ENCODE measurements at places on chromosomes 11 and 22.

DNA sequence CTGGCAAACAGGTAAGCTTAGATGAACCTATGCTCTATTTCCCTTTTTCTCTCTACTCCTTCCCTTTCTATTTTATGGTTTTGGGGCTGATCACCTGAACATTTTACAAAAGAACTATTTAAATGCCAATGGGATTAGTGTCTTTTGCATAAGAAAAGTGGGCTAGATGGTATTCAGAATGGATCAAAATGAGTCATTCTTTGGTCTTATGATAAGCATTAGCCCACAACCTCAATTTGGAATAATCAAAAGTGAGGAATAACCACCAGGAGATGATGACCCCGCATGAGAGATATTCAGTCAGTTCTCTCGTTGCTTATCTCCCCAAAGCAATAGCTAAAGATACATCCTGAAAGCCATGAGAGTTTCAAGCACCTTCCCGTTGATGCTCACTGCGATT, 399.0 kb upstream of the CADM1 start:
- H3K4me1 ChIP-seq = no peaks in the 10 kb centered on the region
- no peak for DNase-seq
- H3K4me3 ChIP-seq = no peak overlapping the region
- no peak overlapping the region for H3K27ac ChIP-seq

DNA sequence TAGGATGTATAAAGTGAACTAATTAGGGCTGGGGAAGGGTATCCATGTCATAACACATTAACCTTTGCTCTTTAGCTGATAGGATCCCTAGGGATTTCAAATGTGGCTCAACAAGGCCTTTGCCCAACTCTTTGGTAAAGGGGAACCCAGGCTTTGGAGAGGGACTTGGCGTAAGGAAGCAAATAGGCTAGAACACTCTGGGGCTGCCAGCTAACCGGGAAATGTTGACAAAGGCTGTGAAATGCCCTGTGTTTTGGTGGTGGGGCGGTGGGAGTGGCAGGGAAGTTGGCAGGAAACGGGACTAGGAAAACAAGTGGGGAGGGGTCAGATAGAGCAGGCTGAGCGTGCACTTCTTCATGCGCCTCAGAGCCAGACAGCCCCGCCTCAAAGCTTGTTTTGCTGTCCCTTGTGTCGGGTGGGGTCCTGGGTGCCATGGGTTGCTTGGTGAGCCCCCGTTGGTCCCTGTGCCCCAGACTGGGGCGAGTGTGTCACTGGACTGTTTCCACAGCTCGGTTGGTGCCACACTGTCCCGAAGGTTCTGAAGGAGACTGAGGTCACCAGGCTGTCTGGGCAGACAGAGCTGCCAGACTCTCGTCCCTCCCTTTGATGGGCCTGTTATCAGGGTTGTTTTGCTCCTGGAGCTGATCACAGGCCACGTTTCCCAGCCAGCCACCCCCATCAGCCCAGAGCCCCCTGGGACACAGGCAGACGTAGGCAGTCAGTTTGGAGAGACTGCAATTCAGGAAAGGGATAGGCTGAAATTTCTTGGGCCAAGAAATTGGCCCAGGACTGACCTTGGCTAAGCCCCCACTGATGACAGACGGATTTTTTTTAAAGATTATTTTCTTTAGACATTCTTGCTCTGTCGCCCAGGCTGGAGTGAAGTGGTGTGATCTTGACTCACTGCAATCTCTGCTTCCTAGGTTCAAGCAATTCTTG, 19.6 kb downstream of the KCTD21 start:
- H3K36me3 ChIP-seq = no peaks in the 10 kb centered on the region
- peak; percentile 75 for DNase-seq
- H3K4me3 ChIP-seq = no peak overlapping the region
- H3K27ac ChIP-seq = peak overlapping the region; percentile 61
- H3K27me3 ChIP-seq = no peaks in the 10 kb centered on the region

- no peak for DNase-seq
- H3K4me3 ChIP-seq = no peak overlapping the region
- H3K27ac ChIP-seq = no peak overlapping the region
- no peaks in the 10 kb centered on the region for H3K27me3 ChIP-seq
Observed at GRCh38 chr11:69113646-69114340, 41.9 kb upstream of the SMIM38 start.

- peak overlapping the region; percentile 42 for H3K27ac ChIP-seq
- H3K27me3 ChIP-seq = no peaks in the 10 kb centered on the region
- peaks cover 15% of the 10 kb centered on the region for H3K36me3 ChIP-seq
- no peak for DNase-seq
Observed at GRCh38 chr22:20946080-20946986, 20.7 kb upstream of the AIFM3 start.

- no peak for DNase-seq
- peaks cover 9% of the 10 kb centered on the region for H3K4me1 ChIP-seq
- H3K36me3 ChIP-seq = no peaks in the 10 kb centered on the region
- no peak overlapping the region for H3K27ac ChIP-seq
- H3K4me3 ChIP-seq = no peak overlapping the region
Observed at GRCh38 chr11:110124605-110125004, 31.4 kb downstream of the ZC3H12C start.

- H3K4me1 ChIP-seq = no peaks in the 10 kb centered on the region
- no peaks in the 10 kb centered on the region for H3K36me3 ChIP-seq
- no peak overlapping the region for H3K27ac ChIP-seq
- no peaks in the 10 kb centered on the region for H3K27me3 ChIP-seq
- H3K4me3 ChIP-seq = no peak overlapping the region
Observed at GRCh38 chr11:76592025-76592914, 78.3 kb downstream of the LRRC32 start.

GRCh38 chr11:77065878-77066228, 918 bp upstream of the CAPN5 start:
- no peaks in the 10 kb centered on the region for H3K27me3 ChIP-seq
- H3K4me3 ChIP-seq = peak overlapping the region; percentile 81
- DNase-seq = no peak
- H3K4me1 ChIP-seq = peaks cover 33% of the 10 kb centered on the region
- peak overlapping the region; percentile 94 for H3K27ac ChIP-seq

DNA sequence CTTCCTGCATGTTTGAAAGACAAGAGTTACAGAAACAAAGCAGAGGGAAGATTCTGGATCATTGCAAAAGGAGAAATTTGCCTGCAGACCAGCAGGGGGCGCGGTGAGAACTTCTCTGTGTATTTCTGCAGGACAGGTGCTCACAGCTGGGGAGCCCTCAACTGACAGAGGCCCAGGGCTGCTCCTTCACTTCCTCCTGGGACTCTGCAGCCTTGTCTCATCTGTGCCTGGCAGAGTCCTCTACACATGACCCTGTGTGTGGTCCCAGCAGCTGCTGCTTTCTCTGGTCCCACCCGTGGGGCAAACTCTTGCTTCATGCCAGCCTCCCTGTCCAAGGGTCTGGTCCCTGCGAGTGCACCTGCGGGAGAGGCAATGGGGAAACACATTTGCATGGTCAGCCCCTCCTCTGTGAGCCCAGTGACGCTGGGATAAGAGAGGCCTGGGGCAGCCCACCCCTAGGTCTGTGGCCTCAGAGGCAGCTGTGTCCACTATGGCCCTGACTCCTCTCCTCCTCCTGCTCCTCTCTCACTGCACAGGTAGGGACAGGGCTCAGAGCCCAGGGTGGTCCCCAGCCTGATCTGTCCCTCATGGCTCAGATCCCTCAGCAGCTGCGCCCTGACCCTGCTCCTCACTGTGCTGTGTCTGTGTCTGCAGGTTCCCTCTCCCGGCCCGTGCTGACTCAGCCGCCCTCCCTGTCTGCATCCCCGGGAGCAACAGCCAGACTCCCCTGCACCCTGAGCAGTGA, 43.2 kb upstream of the VPREB1 start:
- no peak overlapping the region for H3K27ac ChIP-seq
- no peaks in the 10 kb centered on the region for H3K4me1 ChIP-seq
- no peaks in the 10 kb centered on the region for H3K36me3 ChIP-seq
- H3K4me3 ChIP-seq = no peak overlapping the region
- DNase-seq = peak; percentile 63

DNA sequence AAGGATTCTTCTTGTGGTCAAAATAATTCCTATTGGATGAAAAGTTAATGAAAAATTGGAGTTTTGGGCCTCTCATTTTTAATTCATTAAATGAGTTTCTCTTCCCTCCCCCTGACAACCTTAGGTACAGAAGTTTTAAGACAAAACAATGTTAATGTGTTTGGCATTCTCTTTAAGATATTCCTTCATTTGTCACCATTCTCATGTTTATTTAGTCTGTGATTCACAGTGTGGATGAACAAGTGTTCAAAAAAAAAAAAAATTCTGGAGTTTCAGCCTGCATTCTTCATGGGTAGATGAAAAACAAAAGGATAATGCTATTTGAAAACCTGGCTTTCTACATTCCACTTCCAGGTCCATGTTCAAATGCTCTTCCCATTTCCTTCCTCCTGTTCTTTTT, 172.6 kb upstream of the LUZP2 start:
- no peak overlapping the region for H3K4me3 ChIP-seq
- no peaks in the 10 kb centered on the region for H3K27me3 ChIP-seq
- no peaks in the 10 kb centered on the region for H3K36me3 ChIP-seq
- no peaks in the 10 kb centered on the region for H3K4me1 ChIP-seq
- H3K27ac ChIP-seq = no peak overlapping the region

DNA sequence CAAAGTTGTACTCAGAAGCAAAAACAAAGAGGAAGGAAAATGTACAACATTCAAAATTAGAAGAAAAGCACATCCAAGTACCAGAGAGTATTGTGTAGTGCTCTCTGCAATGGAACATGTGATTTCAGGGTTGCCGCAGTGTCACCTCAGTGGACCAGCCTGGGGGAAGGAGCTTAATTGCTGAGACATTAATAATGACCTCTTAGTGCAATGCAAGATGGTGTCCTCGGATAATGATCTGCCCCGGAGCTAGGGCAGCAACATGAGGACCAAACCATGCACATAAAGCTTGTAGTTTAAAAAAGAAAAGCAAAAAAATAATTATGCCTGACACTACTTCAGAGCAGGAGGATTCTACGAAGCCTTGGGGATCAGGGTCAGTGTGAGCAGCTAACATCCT, 11.3 kb upstream of the JHY start:
- H3K27me3 ChIP-seq = no peaks in the 10 kb centered on the region
- peak; percentile 37 for DNase-seq
- no peak overlapping the region for H3K4me3 ChIP-seq
- H3K36me3 ChIP-seq = no peaks in the 10 kb centered on the region
- H3K27ac ChIP-seq = no peak overlapping the region

GRCh38 chr11:134560566-134561330, 148.7 kb upstream of the B3GAT1 start:
- peak; percentile 42 for DNase-seq
- no peak overlapping the region for H3K4me3 ChIP-seq

GRCh38 chr11:133834682-133835592, 10.4 kb downstream of the SPATA19 start:
- H3K36me3 ChIP-seq = no peaks in the 10 kb centered on the region
- peak; percentile 79 for DNase-seq
- H3K4me1 ChIP-seq = no peaks in the 10 kb centered on the region
- no peaks in the 10 kb centered on the region for H3K27me3 ChIP-seq
- no peak overlapping the region for H3K27ac ChIP-seq

- DNase-seq = no peak
- H3K27me3 ChIP-seq = no peaks in the 10 kb centered on the region
- H3K36me3 ChIP-seq = no peaks in the 10 kb centered on the region
Observed at GRCh38 chr11:47854667-47855066, 6.5 kb upstream of the NUP160 start.

DNA sequence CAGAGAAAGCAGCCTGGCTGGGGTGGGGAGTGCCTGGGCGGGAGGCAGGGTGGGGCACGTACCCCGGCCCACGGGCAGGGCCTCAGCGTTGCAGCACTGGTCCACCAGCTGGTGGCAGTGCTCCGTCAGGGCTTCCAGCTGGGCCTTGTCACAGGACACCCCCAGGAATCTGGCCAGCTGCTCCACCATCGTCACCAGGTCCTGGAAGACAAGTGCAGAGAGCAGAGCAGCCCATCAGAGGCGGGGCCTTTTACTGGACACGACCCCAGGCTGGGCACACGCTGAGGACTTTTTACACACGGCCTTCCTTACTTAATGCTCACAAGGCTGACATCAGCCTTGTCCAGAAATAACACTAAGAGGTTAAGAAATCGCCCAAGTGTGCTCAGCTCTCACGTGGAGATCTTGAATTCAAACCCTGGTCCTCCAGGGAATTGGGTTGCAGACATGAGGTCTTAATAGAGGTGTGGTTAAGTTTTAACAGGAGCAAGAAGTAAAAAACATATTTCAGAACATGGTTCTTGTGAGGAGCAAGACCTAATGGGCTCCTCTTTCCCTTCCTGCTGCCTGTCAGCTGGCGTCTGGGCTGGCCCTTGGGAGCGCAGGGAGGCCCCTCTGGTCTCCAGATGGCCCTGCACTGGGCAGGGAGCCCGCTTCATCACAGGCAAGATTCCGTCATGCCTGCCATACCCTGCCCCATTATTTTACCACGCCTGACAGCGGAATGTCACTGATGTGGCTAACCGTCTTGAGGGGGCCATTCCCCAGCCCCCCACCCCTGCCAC, 17.1 kb upstream of the EFCAB6 start:
- no peak overlapping the region for H3K27ac ChIP-seq
- H3K36me3 ChIP-seq = no peaks in the 10 kb centered on the region
- H3K4me1 ChIP-seq = peaks cover 36% of the 10 kb centered on the region

DNA sequence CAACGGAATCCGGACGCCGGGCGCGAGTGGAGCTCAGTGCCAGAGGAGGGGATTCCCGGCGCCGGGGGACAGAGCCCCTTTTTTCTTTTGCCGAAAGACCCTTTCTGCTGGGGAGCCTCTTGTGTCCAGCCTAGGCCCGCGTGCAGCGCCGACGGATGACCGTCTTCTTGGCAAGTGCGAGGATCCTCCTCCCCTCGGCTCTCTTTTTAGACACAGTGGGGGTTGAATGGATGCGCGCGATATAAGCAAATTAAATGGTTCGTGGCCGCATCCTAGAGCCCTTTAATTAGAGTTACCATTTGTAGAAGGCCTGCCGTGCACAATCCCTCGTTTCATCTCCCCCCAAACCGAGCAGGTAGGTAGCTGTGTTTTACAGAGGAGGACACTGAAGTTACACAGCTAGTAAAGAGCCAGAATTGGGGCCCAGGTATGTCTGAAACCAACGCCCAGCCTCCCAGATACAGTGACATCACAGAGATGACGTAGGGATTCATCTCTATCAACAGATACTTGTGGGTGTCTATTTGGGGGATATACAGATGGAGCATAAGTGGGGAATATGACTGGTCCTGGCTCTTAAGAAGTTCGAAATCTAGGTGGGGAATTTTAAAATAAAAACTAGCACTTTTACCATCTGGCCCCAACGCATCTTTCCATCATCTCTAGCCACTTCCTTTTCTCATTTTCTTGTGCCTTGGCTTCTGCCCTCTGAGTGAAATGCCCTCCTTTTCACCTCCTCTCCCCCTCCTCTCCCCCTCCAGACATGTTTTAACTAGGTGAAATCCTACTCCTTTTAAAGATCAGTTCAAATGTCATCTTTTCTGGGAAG, 875 bp downstream of the TCP11L1 start:
- H3K36me3 ChIP-seq = peaks cover 17% of the 10 kb centered on the region
- peak overlapping the region; percentile 71 for H3K4me3 ChIP-seq
- peak overlapping the region; percentile 96 for H3K27ac ChIP-seq
- H3K27me3 ChIP-seq = no peaks in the 10 kb centered on the region
- peak; percentile 43 for DNase-seq

DNA sequence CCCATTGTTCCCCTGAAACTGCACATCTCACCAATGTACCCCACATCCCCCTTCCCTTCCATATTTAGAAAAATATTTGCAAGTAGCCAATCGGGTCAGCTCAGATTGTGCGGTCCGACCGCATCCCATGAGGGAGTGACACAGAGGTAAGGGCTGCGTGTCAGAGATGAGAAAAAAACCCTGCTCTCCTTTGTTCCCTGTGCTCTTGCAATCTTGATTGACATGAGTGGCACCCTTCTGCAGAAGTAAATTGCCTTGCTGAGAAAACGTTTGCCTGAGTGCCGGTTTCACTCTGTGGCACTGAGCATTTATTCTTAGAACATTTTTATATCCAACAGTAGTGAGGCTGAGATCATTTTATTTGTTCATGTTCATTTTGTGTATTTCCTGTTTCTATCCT, 81.6 kb upstream of the CCDC90B start:
- H3K27ac ChIP-seq = no peak overlapping the region
- no peaks in the 10 kb centered on the region for H3K36me3 ChIP-seq
- H3K27me3 ChIP-seq = no peaks in the 10 kb centered on the region
- peaks cover 10% of the 10 kb centered on the region for H3K4me1 ChIP-seq
- DNase-seq = no peak
- H3K4me3 ChIP-seq = no peak overlapping the region
